CD4-positive, alpha-beta T cell treated with Interleukin-15 for 1 hour (primary cell): ENCODE measurements at places on chromosomes 1 and 21.
A peak's percentile ranks its signal among the peaks of the same experiment; 100 is the strongest.

GRCh38 chr1:181484821-181485220 is 1.5 kb downstream of the CACNA1E start:
- DNase-seq, result no peak

DNA sequence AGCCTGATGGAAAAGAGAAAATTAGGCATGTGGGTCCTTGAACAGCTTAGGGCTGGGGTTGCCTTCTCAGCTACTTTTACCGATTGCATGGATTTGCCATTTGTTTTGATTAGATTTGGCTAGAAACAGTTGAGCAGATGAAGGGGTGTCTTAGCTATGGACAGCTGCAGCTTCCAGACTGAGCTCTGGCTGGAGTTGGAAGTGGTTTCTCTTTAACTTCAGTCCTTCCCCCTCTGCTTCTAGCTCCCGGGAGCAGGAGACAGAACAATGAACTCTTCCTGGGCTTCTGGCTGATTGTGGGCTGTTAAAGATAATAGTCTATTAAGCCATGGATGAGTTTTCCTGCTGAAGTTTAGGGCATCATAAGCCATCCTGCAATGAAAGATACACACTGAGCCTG is 50.7 kb downstream of the UBE2T start:
- no peak for DNase-seq

DNA sequence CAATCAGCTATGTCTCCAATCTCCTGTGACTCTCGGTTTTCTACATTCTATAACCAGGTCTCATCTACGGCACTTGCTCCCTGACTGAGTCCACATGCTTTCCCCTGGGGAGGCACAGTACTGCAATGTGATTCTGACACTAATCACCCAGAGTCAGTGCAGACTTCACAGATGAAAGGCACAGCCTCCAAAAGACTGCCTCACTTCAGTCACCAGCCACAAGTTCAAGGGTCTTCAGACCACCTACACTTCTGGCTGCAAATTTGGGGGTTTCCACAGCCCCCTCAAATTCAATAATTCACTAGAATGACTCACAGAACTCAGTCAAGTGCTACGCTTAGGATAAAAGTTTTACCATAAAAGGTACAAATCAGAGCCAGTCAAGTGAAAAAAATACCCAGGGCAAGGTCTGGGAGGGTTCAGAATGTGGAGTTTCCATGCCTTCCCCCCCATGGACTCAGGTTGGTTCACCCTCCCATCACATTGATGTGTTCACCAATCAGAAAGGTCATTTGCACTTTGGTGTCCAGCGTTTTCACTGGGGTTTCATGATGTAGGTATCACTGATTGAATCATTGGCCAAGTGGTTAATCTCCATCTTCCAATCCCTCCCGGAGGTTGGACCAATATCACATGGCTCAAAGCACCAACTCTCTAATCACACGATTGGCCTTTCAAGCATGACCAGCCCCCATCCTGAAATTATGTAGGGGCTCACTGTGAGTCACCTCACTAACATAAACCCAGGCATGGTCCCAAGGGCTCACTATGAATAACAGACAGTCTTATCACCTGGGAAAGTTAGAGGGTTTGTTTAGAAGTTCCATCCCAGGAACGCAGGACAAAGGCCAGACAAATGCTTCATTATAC is 182.9 kb upstream of the CAMK1G start:
- DNase-seq, result no peak

DNA sequence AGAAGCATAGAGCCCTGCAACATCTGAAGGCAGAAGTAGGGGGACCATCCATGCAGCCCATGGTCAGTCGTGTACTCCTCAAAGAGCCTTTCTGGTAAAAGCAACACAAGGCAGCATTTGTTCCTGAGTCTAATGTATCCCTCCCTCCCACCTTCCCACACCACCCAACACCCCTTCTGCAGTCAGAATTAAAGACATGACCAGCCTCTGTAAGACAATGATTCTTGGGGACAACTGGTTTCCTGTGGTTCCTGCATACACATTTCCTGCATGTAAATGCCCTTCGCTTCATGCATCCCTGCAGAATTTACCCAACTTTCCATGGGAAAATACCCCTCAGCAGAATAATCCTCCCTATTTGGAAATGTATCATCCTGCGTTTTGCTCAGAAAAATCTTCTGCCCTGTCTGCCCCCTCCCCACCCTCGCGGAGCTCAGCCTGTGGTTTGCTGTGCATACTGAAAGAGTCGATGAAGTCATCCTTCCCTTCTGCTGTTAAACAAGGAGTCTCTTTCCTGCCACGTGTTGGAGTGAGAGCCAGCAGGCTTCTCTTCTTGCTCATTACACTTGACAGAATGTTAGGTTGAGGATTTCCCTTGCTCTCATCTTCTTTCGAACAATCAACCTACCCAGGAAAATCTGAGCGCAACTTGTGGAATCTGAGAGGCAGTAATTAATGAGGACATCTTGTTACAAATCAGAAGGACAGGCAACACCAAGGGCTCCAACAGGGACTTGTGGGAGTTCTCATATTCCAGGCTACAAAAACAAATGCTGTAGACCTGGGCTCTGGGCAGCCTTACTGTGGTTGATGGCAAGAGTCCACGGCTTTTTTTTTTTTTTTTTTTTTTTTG is 4.7 kb downstream of the TNN start:
- DNase-seq, result no peak

DNA sequence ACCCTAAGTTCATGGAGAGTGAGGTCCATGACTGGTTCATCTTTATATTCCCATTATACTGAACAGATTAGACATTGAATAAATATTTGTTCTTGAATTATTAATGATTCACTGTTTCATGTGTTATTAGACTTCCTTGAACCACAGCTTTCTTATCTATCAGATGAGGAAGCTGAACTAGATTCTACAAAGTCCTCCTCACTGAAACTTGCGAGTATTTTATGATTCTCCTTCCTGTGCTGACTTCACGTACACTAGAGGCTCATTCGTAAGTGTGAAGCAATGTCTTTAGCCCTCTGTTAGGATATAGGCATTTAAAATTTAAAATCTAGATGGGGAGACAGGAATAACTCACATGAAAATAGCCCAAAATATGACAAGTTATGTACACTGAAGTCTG is 95.6 kb upstream of the IRF2BP2 start:
- DNase-seq, result no peak

DNA sequence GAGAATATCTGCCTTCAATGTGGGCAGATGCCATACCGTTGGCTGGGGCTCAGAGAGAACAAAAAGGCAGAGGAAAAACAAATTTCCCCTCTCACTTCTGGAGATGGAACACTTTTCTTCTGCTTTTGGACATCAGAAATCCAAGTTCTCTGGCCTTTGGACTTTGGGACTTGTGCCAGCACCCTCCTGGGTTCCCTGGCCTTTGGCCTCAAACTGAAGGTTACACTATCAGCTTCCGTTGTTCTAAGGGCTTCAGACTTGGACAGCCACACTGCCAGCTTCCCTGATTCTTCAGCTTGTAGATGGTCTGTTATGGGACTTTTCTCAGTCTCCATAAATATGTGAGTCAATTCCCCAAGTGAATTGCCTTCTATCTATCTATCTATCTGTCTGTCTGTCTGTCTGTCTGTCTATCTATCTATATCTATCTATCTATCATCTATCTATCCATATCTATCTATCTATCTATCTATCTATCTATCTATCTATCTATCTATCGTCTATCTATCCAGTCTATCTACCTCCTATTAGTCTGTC is 778.1 kb upstream of the TMPRSS15 start:
- no peak for DNase-seq

- no peak for DNase-seq
These were observed 1.8 kb downstream of the CAP1 start for GRCh38 chr1:40042341-40042740.

- DNase-seq, result no peak
These were observed 44.4 kb downstream of the GNB1 start for GRCh38 chr1:1846386-1846918.

DNA sequence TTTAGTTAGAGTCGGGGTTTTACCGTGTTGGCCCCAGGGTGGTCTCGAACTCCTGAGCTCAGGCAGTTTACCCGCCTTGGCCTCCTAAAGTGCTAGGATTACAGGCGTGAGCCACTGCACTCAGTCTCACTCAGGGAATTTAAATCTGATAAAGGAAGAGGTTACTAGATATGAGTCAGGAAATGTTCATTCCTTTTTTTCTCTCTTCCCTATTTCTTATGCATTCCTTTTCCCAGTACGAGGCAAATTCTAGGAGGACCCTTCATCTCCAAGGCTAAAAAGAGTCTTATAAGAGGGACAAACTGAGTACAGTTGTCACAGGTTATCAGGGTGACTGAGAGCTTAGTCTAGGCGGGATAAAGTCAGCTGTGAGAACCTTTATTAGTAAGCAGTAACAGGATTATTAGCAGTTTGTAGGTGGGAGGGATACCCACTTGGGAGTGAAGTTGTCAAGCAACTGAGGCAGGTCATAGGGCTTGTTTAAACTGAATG is 9.1 kb downstream of the MACF1 start:
- DNase-seq, result no peak

- DNase-seq, result no peak
These were observed 15.7 kb upstream of the MX2 start for GRCh38 chr21:41345934-41346685.

DNA sequence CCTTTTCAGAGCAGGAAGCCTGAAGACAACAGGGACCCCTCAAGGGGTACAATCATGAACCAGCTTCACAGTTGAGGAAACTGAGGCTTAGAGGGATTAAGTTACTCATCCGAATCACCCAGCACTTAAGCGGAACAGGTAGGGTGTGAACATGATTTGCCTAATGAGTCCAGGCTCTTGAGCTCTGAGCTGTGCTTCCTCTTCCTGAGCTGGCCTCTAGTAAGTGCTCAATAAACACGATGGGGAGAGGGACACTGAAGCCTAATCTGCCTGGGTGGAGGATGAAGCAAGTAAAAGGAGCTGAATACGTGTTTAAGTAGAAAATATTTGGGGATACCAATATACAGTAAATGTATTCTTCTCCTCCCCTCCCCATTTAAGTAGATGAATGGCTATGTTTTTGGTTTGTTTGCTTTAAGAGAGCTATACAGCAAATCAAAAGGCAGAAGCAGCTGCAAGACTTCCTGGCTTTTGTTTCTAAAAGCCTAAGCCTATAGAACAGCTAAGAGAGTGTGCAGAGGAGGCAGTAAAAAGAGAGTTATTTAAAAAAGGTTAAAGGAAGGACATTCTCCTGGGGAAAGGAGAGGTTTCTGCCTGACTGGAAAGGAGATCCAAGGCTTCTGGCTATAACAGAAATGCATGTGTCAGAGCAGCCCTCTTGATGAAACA is 20.5 kb downstream of the STPG1 start:
- DNase-seq, result no peak

- DNase-seq, result no peak
These were observed 73.9 kb downstream of the RAP1GAP start for GRCh38 chr1:21594935-21595897.

- DNase-seq, result no peak
These were observed 708.1 kb downstream of the PTPRU start for GRCh38 chr1:29944253-29944905.

- DNase-seq, result no peak
These were observed 2.6 kb downstream of the PABPC4 start for GRCh38 chr1:39573736-39574624.

DNA sequence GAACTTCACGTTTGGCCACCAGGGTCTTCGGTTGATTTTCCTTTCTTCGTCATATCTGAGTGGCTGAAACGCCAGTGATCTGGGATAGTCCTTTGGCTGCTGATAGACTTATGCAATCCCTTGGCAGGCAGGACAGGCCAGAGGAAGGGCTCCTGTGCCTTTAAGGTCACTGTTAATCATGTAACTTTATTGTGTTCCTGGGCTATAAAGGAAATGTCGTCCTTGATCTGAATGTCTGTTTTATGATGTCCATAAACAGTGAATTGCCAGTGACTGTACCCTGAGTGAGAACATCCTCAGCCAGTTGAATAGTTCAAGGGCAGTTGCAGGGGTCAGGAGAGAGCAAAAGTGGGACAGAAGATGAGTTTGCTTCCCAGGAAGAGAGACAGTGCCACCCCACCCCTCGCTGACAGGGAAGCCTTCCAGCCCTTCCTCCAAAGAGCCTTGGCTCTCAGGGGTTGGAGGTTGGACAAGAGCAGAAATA is 68.0 kb downstream of the PDE9A start:
- no peak for DNase-seq

- no peak for DNase-seq
These were observed 25.1 kb downstream of the SLC45A1 start for GRCh38 chr1:8343044-8343443.

- no peak for DNase-seq
These were observed 14.3 kb downstream of the SAMSN1 start for GRCh38 chr21:14531757-14532316.

DNA sequence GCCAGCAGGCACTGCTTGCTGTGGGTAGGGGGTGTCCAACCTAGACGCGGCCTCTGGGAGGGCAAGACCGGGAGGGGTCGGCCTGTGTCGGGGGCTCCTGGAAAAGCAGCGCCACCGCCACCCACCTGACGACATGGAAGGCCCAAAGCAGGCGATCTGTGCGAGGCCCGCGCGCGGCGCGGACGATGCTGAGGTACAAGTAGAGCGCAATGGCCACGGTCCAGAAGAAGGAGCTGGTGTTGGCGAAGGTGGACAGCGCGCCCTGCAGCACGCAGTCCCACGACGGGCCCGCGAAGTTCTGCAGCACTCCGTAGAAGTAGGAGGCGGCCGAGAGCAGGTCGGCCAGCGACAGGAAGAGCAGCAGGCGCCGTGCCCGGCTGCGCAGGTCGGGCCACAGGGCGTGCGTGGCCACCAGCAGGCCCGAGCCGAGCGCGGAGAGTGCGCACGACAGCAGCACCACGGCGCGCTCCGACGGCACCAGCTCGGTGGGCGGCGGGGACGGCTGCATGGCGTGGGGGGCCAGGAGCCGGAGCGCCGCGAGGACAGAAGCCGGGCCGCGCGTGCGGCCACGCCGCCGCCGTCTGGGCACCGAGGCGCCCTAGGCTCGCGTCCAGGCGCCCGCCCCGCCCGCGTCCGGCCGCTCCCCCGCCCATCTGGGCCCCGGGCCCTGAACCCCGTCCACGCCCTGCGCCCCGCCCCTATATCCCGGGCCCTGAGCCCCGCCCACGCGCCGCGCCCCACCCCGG is at the start of gene GPR157:
Gene GPR157 (minus strand): TSS at position 583 of the 746 bp plus-strand sequence. CDS start 75 bp downstream, at position 508.
- DNase-seq, result peak; percentile 53

GRCh38 chr21:15701830-15702229 is 28.0 kb upstream of the USP25 start:
- no peak for DNase-seq

DNA sequence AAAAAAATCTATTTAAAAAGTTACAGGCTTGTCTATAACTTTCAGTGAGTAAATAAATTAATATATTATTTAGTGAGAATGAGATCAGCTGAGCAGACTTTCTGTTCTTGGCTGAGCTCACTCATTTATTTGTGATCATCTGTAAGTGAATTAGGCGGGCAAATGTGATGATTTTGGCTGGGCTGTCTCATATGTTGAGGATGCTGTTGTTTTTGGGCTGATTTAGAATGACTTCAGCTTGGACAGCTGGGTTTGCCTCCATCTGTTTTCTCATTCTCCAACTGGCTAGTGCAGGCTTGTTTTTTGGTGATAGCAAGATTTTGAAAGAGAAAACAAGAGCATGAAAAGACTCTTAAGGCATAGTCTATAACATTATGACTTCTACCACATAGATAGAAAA is 475.8 kb upstream of the OLFM3 start:
- no peak for DNase-seq

DNA sequence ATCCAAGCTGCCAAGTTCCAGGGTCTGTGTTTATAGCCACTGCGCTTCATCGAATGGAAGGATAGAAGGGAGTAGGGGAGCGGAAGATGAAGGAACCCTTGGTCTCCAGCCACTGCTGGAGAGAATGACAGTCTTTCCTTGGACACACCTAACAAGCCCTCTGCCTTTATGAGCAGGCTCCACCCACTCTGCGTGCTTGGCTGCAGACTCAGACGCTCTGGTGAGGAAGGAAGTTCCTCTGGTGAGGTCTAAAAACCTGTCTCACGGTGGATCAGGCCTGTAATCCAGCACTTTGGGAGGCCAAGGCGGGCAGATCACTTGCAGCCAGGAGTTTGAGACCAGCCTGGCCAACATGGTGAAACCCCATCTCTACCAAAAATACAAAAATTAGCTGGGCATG is 55.4 kb downstream of the MATN1 start:
- DNase-seq, result no peak
